ENCODE measurements at places on chromosomes 7 and 10.

- DNase-seq, result no peak
These were observed 293.6 kb upstream of the ZNF32 start for GRCh38 chr10:43942096-43942850.

- no peak for DNase-seq
These were observed 6.5 kb downstream of the TSPAN15 start for GRCh38 chr10:69457771-69458237.

GRCh38 chr7:138257459-138258196, 181.4 kb downstream of the AKR1D1 start:
- no peak for DNase-seq

DNA sequence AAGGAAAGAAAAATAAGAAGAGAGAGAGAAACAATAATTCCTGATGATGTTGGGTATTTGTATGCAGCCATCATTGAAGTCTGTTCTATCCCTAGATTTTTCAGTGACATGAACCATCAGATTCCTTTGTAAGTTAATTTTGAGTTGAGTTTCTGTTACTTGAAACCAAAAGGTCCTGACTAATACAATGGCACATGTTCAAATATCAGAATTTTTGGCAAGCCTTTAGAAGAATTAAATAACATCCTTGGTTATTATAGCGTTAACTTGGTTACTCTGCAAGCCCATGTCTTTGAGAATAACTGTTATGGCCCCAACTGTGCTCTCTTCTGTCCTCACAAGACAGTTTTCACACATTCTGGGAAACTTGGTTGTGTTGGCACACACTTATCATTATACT, 66.5 kb downstream of the SYPL1 start:
- DNase-seq, result no peak

DNA sequence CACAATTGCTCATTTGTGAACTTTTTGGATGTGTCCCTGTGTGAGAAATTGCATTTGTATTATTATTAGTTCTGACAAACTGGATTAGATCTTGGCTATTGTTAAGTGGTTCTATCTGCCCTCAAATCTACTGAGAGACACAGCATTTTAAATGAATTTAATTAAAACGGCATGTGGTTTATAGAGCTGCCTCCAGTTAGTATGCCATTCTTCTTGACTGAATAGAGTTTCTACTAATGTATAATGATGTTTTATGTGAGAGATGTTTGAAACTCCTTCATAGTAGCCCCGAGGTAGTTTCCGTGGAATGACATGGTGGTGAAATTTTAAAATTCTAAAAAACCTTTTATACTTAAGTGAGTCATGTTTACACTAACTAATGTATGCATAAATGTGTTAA, 110.9 kb downstream of the DYNC1I1 start:
- DNase-seq, result no peak

GRCh38 chr7:18250133-18250532, 222.5 kb upstream of the PRPS1L1 start:
- no peak for DNase-seq

DNA sequence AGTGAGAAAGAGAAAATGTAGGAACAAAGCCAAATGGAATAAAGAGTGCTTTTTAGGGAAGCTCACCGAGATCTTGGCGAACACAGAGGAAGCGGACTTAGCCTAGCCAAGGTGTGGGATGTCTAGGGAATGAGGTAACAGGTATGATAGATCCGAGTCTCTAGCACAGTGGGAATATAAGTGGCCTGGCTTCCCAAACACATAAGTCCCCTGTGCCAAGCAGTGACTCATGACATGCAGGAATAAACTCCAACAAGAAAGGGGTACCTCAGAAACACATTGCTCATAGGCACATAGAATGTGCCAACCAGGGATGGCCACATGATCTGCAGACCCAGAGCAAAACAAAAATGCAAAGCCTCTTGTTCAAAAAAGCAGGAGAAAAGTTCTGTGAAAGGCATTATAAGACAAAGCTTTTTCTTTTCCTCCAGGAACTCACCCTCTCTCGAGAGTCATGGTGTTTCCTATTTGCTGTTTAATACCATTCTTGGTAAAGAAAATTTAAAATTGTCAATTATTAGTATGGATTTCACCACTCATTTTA, 542.5 kb downstream of the GATA3 start:
- DNase-seq, result no peak
